ENCODE measurements at places on chromosomes 1 and 21.

GRCh38 chr1:18686540-18686939 is 55.9 kb downstream of the PAX7 start:
- no peak for DNase-seq

DNA sequence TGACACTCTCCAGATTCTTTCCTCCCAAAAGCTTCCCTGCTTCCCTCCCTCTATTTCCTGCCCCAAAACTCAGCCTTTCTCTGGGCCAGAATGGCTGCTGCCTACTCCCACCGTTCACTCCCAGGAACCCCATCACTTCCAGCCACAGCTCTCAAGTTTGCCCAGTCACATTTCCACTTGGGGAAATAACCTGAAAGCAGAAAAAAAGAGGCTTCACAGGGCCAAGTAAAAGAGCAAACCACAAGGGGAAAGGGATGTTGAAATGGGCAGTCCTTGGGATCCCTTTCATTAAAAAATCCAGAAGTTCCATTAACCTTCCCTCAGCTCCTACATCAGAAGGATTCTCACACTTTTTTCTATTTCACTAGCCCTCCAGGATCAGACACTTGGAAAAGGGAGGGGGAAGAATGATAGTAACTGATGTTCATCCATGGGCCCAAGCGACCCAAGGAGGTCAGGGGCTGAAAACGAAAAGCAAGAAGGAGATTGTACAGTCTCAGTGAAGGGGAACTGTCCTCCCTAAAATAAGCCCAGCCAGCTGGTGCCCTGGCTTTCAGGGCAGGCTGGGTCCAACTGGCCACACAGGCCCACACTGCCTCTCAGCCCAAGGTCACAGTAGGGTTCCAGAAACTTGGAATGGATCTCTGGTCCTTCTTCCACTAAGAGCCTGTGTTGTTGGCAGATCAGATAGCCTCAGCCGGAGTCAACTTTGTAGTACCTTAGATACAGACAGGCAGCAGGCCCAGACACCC is 49.7 kb downstream of the DMAP1 start:
- no peak for DNase-seq

DNA sequence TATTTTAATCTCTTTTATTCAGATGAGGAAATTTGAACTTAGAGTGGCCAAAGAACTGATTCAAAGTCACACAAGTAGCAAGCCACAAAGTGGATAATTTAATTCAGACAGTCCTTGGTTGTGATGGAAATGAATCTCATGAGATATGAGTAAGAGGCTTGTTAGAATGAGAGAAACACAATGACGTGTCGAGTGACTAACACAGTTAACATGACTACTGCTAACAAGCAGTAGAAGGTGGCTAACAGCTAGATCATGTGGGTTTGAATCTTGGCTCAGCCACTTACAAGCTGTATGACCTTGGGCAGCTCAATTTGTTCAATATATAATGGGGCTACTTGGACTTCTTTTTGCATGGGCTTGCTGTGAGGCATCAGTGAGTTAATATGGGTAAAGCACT is 104.5 kb upstream of the LMO4 start:
- DNase-seq, result peak; percentile 90

DNA sequence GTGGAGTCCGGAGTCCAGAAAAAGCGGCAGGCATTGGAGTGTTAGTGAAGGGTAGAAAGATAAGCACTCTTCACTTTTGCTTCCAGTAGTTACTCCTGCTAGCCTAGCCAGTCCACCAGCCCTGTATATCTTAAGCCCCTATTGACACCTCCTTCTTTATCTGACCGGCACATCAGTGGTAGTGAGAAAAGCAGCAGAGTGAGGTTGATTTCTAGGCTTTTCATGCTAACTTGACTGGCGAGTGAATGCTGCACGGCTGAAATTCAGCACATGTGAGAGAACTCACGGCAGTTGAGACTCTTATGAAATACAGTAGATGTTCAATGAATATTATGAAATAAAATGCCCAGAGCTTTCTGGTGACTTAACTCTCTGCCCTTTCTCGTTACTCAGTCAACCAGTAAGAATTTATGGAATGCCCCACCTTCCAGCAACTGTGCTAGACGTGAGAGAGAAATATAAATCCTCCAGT is 128.2 kb downstream of the CACHD1 start:
- DNase-seq, result peak; percentile 39

DNA sequence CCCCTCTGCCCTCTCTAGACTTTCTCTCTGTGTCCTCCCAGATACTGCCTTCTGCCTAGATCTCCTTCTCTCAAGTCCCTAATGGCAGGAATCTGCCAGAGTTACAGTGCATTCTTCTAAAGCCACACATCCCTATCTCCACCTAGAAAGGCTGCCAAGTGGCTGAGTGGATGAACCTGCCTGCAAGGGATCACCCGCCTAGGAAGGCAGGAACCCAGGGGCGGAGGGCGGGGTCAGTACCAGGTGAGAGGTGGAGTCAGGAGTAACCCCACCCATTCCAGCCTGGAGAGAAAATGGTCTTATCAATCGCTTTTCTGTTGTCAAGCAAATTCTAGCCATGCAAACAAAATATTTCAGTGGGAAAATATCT is 60.8 kb downstream of the BCAR3 start:
- no peak for DNase-seq
